ENCODE measurements at places on chromosomes 12 and 14.
A peak's percentile ranks its signal among the peaks of the same experiment; 100 is the strongest.

DNA sequence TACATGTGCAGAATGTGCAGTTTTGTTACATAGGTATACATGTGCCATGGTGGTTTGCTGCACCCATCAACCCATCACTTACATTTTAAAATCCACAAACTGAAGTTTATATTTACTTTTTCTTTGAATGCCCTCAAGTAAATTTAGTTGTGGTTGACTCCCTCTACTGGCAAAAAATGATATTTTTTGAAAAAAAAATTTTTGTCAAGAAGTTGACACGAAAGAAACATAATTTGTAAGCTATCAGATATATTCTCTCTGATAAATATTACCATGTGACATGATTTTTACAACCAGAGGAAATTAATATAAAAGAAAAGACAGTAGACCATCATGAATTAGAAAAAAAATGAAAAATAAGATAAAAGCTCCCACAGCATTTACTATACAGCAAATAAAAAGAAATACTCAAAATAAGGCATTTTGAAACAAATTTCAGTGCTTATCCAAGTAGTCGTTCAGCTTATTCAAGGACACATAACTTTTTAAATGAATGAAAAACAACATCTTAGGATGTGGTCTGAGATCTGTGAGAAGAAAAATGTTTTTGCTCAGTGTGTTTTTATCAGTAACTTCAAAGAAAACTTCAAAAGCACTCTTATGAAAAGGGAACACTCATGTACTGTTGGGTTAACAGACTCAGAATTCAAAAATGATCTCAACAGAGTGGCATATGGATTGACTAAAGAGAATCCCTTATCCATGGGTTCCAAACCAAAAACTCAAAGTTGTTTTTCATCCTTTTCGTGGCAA, 30.0 kb upstream of the GRIP1 start:
- DNase-seq, result no peak

DNA sequence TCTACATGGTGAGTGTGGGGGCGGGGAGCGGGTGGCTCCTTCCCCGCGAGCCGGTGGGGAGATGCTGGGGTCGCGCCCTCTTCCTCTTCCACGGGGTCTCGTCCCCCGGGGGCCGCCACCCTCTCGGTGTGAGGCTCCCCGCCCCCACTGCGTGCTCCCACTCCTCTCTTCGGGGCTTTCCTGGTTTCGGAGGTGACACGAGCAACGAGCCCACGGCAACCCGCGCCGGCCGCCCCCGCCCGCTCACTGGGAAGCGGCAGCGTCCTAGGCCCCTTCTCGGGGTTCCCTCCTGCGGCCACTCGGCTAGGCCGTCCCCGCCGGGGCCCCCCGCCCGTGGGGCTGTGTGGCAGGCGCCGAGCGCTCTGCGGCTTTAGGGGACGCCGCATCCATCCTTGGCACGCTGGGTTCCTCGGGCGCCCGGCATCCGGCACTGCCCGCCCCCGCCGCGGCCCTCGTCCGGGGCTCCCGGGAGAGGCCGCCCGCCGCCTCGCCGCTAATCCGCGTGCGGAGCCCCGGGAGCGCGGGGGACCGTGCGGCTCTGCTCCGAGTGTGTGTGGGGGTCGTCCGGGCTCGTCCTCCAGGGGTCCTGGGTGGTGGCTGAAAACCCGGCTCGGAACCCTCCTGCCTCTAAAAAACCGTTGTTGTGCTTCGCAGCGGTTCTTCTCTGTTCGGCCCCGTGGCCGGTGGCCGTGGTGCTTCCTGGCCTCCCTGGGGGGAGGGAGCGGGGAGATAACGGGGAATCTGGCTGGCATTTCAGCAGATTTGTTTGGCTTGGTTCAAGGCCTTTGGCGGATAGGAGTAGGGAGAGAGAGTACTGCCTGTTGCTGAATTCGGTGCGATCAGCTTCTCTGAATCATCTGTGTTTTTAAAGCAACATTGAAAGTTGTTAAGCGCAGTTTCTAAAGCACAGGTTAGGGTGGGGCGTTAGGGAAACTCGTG, 1.0 kb downstream of the PCNX1 start:
- DNase-seq, result peak; percentile 31

- no peak for DNase-seq
These were observed 3.7 kb upstream of the IFFO1 start for GRCh38 chr12:6559500-6559899.

GRCh38 chr12:50839042-50839441, 3.7 kb upstream of the TMPRSS12 start:
- DNase-seq, result no peak

DNA sequence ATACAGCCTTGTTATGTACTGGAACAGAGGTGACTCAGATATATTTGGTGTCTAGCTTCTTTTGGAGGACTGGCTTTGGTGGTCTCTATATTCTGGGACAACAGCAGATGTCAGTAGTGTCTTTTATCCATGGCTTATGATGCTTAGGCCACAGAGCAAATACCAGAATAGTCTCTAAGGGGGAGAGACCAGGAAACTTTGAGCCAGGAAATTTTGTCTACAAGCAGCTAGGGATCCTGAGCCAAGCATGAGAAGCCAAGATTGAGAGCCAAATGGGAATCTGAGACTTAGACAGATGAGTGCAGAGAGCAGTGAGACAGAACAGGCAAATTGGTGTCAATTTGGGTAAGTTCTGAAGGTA, 28.4 kb upstream of the PTPRR start:
- no peak for DNase-seq

DNA sequence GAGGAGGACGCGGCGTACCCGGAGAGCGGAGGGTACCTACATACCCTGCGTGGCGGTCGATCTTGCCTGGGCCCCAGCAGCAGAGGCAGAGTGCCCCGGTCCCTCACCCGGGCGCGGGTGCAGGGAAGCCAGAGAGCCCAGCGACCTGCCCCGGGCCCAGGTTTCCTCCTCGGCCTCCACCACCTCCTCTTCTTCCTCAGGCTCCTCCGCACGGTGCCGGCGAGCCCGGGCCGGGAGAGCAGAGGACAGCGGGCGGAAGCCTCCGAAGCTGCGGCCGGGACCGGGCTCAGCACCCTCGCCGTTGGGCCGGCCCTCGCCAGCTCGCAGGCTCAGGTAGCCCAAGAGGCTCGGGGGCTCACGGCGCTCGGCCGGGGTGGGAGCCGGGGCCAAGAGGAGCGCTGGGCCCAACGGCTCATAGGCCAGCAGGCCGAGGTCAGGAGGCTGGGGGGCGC, 6.6 kb downstream of the ZNF219 start:
- DNase-seq, result no peak

DNA sequence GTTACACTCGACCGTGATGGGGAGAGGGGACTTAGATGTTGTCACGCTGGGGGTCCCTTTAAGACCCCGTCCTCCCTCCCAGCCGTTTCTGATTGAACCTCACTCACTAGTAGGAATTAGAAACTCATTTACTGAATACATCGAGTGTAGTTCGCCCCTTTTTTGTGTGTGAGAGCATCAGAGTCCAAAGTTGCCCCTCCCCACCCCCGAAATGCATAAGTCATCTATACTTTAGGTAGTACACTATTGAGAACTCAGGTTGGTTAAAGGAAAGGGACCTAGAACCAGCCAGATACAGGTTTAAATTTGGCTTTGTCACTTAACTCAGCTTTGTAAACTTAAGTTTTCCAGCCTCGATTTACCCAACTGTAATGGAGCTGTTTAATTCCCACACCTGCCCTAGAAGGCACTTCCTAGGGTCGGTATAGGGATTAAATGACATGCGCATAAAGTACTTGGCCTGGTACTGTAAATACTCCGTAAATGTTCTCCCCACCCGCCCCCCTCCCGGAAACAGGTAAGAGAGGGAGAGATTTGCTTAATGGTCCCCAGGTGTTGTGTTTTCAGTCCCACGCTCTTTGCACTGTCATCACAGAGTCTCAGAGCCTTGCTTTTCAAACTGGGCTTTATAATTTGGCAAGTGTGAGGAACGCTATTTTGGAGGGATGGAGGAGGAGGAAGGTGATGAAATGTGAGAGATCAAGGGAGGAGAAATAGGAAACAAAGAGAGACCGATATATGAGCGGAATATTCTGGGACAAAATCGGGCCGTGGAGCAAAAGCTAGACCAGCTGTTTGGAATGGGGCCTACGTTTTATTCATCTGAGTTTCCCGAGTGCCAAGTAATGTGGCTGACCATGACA, 897 bp downstream of the SUDS3 start:
- no peak for DNase-seq

DNA sequence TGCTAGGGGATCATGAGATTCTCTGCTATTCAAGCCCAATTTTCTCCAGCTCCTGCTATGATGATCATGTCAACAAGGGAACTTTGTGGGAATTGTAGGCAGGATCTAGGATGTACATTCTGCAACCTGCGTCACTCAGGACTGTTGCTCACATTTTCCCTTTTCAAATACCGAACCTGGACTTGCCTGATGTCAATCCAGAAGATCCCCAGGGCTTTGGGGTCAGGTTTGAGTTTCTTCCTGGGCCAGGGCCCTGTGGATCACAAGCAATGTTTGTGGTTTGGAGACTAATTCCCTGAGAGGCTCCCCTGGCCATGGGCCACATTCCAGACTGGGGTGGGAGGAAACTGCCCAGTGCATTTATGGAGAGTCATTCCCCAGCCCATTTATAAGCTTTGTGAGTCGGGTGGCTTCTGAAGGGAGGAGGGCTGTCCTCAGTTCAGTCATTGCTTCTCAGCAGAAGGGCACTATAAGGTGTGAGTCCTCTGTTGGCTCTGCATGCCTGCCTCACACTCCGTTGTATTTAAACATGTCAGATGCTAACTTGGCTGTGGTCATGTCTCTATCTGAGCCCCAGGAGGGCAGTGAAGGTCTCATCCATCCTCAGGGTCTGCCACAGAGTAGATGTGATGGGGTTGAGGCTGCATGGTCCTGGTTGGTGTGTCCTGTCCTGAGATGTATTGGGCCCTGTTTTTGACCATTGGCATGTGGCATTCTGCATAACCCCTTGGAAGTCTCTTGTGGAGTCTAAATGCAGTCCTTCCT, 6.5 kb downstream of the KRT86 start:
- DNase-seq, result no peak

- DNase-seq, result no peak
These were observed 923.5 kb downstream of the BCL11B start for GRCh38 chr14:98348505-98348904.

DNA sequence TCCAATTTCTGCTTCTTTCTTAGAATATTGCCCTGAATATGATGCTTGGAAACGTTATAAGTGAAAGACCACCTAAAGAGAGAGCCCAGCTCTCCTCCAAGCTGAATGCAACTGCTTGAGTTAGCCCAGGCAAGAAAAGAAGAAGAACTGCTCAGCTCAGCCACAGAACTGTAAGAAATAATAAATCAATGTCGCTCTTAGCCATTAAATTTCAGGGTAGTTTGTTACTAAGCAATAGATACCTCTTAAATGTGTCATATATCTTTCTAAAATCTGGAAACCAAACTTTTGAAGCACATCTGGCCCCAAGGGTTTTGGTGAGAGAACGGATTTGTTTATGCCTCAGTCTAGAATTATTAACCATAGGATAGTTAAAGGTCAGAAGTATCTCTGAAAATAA, 50.4 kb downstream of the SLC6A15 start:
- no peak for DNase-seq

DNA sequence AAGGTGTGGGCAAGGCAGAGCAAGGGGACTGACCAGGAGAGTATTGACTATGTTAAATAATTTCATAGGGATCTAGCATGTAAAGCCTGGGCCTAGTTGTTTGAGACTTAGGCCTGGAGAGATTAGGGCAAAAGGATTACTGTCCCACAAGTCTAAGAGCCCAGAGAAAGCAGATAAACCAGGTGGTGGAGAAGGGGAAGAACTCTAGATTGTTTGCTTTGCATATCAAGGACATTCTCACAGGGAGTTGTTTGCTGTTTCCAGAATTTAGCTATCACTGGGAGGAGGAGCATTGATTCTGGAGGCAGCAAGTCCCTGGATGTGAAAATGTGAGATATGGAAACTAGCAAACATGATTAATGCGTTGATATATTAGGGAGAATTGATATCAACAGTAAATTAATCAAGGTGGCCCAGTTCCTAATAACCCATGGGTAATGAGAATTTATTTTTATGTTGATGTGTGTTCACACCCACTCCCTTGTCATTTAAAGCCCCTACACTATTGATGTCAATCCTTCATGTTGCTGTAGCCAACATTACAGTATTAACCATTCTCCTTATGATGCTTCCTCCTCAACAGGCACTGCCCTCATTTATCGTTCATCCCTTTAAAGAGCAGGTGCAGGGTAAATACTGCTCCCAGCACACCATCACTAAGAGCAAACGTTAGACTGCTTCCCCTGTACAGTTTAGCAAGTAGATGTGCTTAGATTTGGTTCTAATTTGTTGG, 1666.7 kb upstream of the FLRT2 start:
- no peak for DNase-seq

DNA sequence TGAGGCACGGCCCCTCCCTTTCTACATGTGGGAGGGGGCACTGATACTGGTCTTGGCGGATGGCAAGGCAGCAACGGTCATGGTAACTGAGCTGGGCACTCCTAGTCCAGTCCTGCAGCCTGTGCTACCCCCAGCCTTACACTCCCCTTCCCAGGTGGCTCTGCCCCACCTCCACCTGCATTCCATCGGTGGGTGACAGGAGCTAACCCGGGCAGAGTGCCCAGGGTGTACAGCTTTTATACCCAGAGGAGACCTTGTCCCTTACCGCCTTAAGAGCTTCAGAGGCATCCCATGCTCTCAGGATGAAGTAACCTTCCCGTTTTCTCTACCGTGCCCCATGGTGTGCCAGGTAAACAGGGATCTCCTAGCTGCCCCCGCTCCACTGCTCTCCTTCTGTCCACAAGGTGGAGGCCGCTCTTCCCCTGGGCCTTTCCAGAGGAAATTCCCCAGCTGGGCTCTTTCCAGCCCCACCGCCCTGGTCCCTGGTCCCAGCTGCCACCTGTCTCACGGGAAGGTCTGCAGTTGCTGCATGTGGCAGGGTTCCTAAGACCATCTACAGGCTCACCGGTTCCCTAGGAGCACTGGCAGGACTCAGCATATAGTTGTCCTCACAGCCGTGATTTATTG, 20.5 kb downstream of the BRI3BP start:
- DNase-seq, result no peak

- no peak for DNase-seq
These were observed 7.0 kb upstream of the KCNK13 start for GRCh38 chr14:90054803-90055202.
